GM12865 (cell line): ENCODE measurements at places on chromosomes 11 and 22.

- no peak for DNase-seq
These were observed 100.0 kb upstream of the B3GAT1 start for GRCh38 chr11:134512061-134512460.

- DNase-seq = no peak
These were observed 2.3 kb upstream of the TBX1 start for GRCh38 chr22:19757985-19758895.

DNA sequence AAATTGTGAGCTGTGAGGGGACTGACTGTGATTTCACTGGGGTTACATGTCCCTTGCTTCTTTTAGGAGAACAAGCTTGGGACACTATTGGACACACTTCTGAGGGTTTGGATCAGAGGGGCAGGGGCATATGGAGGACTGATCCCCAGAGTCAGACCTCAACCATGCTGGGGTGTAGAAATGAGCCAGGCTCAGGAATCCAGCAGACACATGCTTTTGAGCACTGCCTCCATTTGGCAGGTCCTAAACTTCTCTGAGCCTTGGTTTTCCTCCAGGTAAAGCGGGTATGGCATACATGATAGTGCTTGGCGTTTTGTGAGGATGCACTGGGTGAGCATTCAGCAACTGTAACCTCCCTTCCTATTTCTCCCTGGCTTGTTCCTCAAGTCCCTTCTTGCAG lies 74.7 kb downstream of the ADAMTS15 start:
- no peak for DNase-seq

DNA sequence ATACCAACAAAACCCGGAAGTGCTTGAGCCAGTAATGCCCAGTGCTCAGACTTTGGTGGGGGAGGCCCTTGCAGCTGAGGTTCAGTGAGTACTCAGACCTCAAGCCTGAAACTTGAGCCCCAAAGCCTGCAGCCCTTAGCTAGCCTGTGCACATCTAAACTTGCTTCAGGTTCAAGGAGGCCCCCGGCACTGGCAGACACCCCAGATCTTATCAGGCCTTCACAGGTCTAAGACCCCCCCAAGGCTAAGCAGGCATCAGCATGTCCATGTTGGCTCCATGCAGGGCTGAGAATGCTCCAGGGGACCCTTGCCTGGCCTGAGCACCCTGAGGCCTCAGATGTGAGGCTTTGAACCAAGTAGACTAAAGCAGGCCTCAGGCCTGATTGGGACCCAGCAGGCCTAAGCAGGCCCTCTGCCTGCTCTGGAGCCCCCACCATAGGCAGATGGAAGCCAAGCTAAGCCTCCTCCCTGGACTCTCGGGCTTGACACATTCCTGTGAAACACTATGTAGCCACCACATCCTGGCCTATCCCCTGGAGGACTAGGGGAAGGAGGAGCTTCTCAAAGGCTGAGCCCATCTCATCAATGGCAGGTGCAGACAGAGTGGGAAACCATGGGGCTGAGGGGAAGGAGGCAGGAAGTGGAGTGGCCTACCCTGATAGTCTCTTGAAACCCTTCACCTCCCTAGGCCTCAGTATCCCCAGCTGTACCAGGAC lies 1.2 kb upstream of the CASTOR1 start:
- DNase-seq = peak; percentile 69

DNA sequence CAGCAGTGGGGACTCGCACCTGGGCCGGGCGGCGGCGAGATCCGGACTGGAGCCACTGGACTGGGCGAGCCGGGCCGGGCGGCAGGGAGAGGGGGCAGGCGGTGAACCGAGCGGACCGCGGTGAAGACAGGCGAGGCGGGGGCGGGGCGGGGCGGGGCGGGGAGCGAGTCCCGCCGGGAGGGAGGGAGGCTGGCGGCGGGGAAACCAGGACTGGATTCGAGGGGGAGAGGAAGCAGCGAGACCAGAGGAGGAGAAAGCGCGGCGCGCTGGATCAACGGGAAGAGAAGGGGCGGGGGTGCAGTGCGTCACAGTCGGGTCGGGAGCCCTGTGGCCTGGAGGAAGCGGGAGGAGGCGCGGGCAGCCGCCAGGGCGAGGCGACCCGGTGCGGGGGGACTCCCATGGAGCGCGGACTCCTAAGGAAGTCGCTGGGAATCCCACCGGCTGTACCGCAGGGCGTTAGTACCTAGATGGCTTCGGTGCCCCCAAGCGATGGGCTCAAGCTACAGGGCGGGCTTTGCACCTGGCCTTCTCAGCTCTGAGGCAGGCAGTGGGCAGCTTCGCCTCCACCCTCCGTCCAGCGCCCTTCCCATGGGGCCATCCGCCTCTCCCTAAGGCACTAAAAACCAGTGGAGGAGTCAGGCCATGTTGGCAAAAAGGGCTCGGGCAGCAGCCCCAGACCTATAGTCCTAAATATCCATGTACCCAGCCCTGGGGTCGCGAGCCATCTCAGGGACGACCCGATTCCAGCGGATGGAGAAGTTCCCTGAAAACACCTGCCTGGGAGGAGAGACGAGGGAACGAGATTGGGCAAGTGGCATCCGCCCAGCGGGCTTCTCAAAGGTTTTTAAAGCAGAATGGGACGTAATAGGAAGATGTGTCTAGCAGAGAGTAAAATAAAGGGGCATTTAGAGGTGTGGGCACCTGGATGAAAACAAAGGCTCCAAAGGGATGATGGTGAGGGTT lies at the start of gene TMEM121B:
TMEM121B (minus strand) TSS at position 128 of the 963 bp plus-strand sequence. CDS start 233 bp downstream, outside the sequence.
- DNase-seq = no peak

DNA sequence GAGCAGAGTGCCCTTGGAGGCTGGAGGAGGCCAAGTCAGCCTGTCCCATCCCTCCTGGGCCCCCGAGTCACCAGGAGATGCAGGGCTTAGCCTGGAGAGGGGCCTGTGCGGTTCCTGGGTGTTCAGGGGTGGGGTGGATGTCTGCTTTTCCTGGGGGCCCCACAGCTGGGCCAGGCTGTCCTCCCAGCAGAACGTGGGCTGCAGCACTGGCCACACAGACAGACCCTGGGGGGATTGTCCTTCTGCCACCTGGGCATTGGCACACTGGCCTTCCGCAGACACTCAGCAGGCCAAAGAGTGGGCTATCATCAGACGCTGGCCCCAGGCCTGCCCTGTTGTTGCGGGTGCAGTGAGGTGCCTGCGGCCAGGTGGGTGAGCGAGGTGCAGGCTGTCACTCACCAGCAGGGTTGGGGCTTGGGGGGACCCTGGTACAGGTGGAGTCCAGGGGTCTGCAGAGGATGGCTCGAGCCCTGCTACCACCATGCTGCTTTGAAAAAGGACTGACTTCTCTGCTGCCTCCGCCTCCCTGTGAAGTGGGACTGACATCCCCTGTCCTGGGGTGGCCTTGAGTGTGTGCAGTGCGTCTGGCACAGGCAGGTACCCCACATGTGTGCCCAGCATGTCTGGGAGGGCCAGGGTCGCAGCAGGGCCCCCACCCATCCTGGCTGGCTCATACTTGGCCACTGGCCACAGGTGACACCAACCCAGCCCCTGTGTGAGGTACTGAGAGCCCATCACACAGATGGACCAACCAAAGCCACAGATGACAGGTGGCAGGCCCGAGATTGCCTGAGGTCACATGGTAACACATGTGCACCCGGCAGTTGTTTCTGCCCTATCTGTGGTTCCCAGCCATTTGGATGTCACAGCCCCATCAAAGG lies 39.0 kb upstream of the KCNQ1OT1 start:
- no peak for DNase-seq

DNA sequence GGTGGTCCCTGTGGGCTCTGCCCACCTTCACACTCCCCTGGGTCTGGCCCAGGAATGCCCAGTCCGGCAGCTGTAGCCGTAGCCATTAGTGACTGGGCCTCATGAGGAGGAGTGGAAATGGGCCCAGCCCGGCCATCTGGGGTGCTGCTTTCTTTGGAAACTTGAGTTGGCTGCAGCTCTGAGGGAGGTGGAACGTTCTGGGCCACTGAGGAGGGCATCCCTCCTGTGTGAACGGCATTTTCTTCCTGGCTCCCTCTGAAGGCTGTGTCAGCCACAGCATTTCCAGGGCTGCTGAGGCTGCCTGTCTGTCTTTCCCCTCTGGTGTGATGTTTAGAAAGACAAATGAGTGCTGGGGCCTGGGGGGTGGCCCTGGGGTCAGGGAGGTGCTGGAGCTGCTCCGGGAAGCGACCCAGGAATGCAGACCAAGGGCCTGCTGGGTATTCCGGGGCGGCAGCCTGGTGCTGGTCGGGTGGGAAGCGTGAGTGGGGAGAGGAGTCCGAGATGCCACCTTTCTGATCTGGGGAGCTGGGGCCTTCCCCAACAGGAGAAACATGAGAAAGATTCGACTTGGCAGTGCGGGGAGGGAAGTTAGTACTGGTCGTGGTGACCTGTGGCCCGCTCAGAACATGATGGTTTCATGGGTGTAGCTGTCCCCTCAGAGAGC lies 27.1 kb downstream of the PTDSS2 start:
- DNase-seq = no peak

DNA sequence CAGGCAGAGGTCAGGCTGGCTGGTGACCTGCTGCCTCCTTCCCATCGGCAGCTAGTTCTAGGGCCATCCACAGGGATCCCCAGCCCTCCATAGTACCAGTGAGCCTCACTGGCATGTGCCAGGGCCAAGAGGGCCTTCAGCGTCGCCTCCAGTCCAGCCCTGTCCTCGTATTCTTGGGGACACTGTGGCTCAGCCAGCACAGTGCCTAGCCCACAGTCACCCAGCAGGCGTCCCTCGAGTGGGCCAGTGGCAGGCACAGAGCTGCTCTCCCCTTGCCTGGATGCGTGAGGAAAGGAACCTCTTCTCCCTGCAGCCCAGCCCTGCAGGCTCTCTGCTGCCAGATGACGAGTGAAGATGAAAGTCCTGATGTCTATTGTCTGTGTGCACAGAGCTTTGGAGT lies 10.6 kb upstream of the SH3BP1 start:
- DNase-seq = no peak

- no peak for DNase-seq
These were observed 261.1 kb downstream of the OPCML start for GRCh38 chr11:133271206-133271605.

- DNase-seq = peak; percentile 9
These were observed 23.5 kb upstream of the SUSD2 start for GRCh38 chr22:24157822-24158135.

DNA sequence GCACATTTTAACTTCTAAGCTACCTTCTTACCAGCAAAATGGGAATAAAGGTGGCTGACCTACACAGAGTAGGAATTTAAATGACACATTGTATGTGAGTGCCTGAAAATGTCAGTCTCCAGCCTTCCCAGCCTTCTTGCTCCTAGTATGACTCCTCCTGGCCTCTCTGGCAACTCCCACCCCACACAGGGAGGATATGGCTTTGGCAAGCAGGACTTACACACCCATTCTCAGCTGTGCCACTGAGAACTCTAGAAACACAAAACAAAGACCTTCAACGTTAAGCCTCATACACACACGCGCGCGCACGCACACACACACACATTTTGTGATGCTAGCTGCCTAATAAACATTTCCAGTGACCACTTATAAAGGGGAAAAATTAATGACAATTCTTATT lies 65.8 kb downstream of the PACSIN2 start:
- DNase-seq = no peak

DNA sequence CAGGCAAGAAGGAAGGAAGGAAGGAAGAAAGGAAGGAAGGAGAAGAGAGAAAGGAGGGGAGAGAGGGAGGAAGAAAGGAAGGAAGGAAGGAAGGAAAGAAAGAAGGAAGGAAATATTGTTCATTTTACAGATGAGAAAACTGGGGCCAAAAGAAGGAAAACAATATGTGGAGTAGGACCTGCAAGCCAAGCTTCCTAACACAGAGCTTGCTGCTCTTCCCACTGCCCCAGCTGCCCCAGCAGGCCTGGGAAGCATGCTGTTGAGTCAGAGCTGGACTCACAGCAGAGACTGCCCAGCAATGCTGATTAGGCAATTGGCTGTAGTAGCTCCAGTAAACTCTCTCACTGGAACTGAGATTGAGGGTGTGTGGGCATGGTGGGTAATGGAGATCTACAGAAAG lies 42.6 kb upstream of the SMCO4 start:
- no peak for DNase-seq

DNA sequence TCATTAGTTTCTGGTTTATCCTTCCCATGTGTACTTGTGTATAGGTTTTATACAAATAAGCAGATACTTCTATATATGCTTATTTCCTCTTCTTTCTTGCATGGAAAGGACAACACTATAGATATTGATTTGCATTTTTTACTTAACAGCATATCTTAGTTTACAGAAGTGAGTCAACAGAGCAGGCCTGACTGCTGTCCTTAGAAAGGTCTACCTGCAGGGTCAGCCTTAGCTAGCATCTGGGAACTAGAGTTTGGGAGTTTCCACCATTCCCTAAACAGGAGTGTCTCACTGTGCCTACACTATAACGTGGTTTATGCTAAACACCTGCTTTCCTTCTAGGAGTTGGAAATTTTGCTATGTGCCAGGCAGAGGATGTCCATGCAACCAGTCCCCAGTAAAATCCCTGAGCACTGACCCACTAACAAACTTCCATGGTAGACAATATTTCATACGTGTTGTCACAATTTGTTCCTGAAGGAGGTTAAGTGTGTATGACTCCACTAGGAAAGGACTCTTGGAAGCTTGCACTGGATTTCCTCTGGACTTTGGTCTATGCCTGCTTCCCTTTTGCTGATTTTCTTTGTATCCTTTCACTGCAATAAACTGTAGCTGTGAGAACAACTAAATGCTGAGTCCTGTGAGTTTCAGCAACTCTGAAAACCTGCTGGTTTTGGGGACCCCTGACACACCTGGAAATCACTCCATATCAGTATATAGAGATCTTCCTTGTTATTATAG lies 17.7 kb downstream of the PRR14L start:
- DNase-seq = no peak
